ENCODE measurements at places on chromosomes 6 and 20. TPM values are rescaled to one million over a fixed set of nuclear protein-coding genes. Genes with fewer than 3 reads are reported as not detected.

The DYNLT2 gene
- total RNA-seq = not detected

The RHAG gene
- total RNA-seq = 3.2 TPM

The COMMD7 gene
- 23.0 TPM for total RNA-seq

The LINC00237 gene
- not detected for total RNA-seq

The DSE gene
- 84.0 TPM for total RNA-seq

The CGA gene
- total RNA-seq = not detected

The TULP1 gene
- total RNA-seq = 1.6 TPM

The IP6K3 gene
- total RNA-seq = 6.1 TPM

The RNF182 gene
- 0.34 TPM for total RNA-seq

The LY6G6D gene
- not detected for total RNA-seq

The GPANK1 gene
- total RNA-seq = 16.7 TPM
